Psoas muscle (tissue), 8 donors: ENCODE measurements at places on chromosomes 6 and 20.

DNA sequence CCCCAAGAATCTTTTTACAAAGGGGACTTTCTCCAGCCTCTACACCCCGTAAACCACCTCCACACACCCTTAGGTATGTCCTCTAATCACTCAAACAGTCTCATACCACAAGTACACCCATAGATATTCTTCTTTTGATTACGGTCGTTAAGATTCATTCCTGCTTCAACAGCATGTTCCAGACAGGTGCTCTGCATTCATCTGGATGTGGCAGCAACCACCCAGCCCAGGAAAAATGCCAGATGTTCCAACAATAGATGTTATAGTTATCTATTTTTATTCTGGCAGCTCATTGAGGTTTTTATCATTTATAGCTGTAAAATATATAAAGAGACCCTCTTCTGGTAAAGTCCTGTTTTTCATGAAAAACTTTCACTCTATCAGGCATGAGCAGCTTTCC lies 60.7 kb downstream of the SIM1 start:
- DNase-seq = no peak

GRCh38 chr6:140269591-140270165 lies 895.2 kb upstream of the CITED2 start:
- no peak for DNase-seq

DNA sequence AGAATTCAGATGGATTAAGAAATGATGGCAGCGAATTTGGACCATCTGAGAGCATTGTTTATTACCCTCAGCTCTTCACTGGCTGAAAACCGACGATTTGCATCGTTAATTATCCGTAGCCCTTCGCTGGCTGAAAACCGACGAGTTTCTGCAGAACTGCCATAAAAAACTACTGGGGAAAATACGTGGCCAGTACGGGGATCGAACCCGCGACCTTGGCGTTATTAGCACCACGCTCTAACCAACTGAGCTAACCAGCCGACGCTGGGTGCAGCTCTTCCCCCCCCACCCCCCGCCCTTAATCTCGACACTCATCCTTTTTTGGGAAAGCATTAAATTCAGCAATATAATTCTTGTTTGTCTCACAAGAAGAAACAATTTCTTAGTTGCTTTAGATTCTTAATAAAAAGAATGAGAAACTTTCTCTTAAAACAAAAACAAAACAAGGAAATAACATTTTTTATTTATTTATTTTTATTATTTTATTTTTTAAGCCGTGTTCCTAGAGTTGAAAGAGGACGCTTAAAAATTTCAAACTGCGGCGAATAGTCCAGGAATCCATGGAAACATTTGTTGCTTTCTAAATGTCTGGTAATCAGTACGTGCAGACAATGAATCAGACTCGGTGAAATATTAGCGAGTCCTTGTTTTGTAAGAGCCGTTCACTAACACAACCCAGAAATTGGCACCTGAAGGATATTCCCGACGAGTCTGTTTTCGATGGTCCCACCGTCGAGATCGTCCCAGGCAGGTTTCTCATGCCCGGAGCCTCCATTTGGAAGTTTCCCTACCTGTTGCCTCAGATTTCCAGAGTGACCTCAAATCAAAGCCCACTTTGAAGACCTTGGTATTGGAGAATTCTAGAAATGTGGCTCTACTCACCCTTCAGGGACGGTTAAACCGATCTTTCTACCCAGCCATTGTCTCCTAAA lies 27.8 kb downstream of the PRSS16 start:
- no peak for DNase-seq

- DNase-seq = peak; percentile 38
Observed at GRCh38 chr6:149934249-149935156, 7.3 kb upstream of the ULBP2 start.

DNA sequence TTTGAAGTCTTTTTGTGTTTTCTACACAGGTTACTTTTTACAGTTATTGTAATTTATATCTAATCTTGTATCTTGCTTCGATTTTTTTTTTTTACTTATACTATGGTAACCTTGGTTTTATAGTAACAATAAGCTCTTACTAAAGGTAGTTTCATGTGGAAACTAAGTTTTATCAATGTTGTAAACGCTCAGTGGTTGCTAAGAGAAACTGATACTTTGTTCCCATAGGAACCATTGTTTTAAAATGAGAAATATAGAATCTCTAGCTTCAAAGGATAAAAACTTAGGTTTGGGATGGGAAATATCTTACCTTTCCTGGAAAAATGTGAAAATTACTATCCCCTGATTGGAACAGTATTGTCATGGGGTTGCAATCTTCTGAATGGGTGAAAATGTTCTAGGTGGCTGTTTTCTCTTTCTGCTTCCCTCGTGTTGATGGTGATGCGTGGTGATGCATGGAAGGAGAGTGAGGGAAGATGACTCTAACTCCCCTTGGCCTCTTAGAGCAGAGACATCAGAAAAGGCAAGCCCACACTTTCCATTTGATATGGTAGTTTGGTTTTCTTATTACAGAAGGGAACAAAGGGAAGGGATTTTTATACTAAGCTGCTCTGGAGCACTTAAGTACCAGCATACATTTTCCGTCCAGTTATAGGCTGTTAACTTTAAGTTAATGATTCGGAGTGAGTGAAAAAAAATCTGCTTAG lies 23.5 kb upstream of the BACH2 start:
- no peak for DNase-seq

GRCh38 chr6:154806804-154807203 lies 73.6 kb downstream of the SCAF8 start:
- DNase-seq = no peak

GRCh38 chr20:24790746-24791283 lies 158.3 kb upstream of the CST7 start:
- no peak for DNase-seq

DNA sequence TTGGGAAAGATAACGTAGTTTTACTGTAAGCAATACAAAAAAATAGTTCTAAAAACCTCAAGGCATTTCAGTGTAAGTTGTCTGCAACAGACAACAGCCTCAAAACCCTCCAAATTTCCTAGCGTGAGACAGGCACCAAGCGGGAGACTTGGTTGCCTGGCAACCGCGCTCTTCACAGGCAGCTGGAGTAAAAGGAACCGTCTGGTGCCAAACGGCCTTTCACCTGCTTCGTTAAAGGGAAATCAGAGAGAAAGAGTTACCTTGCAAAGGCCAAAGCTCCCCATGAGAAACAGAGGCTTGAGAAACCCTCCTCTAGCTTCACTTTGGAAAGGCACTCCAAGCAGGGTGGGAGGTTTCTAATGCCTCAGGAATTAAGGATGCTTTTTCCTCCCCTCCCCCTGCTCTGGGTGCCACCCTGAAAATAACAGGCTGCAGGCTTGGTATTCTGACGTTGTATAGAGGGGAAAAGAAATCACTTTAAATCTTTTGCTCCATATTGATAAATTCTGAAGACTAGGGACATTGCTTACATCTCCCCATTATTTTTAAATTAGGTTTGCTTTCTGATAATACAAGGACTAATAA lies 129.7 kb upstream of the UFL1 start:
- no peak for DNase-seq

DNA sequence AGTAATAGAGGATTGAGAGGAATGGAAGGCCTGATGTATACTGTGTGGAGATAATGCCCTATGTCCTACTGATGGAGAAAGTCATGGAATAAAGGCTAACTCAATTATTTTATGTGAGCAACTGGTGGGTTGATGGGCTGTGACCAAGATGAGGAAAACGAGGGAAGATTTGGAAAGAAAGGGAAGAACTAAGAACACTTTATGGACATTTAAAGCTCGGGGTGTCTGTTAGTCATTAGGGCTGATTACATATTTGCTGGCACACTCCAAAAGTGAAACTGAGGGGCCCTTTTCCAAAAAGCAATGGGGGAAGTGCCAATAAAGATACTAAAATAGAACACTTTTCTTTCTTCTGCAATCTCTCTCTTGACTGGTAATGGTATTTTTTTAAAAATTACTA lies 439.5 kb downstream of the PLCB1 start:
- DNase-seq = no peak

DNA sequence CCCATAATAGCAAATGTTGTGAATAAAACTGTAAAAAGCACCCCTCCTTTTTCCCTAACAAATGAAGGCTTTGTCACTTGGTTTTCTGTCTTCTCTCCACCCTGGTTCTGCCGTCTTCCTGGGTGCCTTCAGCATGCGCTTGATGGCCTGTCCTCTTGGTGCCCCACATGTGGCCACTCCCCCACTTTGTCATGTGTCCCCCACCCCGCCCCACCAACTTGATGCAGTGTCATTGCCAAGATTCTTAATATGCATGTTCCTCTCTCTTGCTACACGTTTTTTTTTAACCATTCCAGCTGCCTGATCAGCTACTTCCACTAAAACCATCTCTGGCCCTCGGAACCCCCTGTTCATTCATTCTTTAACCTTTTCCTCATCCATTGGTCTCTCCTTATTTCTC lies 340.3 kb downstream of the QKI start:
- DNase-seq = peak; percentile 32

DNA sequence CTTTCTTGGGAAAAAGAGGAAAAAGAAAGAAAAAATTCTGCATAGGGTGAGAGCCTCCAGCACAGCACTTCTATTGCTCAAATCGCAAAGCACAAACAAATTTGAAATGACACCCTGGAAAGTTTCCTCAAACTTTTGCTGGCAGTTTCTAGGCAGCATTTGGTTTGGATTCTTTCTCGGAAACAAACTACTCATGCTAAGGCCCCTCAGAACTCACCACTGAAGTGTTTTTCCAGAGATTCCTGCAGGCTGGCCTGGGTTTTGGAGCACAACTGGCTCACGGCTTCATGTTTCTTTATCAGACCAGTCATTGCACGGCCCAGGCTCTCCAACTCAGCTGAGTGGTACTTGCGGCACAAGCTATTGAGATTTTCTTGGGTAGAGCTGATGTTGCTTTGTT lies 237.8 kb downstream of the SYNE1 start:
- no peak for DNase-seq

GRCh38 chr6:42404484-42404883 lies 47.2 kb downstream of the TRERF1 start:
- DNase-seq = no peak

- no peak for DNase-seq
Observed at GRCh38 chr6:37531026-37531425, 31.3 kb upstream of the CCDC167 start.

DNA sequence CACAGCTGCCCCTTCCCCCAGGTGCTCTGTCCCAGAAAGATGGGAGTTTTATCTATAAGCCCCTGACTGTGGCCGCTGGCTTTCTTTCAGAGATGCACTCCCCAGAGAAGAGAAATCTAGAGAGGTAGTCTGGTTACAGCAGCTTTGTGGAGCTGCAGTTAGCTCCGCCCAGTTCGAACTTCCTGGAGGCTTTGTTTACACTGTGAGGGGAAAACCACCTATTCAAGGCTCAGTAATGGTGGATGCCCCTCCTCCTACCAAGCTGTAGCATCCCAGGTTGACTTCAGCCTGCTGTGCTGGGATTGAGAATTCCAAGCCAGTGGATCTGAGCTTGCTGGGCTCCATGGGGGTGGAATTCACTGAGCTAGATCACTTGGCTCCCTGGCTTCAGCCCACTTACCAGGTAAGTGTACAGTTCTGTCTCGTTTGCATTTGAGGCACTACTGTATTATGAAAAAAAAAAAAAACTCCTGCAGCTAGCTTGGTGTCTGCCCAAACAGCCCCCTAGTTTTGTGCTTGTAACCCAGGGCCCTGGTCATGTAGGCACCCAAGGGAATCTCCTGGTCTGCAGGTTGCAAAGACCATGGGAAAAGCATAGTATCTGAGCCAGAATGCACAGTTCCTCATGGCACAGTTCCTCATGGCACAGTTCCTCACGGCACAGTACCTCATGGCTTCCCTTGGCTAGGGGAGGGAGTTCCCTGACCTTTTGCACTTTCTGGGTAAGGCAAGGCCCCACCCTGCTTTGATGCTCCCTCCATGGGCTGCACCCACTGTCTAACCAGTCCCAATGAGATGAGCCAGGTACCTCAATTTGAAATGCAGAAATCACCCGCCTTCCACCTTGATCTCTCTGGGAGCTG lies 275.0 kb downstream of the CENPW start:
- DNase-seq = no peak

DNA sequence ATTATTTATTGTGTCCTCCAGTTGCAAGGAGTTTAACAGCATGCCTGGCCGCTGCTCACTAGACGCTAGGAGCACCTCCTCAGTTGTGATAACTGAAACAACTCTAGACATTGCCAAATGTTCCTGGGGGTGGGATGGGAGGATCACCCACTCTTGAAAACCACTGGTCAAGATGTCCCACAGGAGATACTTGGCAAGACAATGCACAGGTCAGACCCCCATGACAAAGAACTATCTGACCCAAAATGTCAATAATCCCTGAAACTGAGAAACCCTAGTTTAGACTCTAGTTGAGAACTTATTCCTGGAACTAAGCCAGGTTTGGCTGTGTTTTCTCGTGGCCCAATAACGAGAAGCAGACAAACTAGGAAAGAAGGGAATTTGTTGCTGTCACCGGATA lies 9.5 kb upstream of the FKBPL start:
- DNase-seq = no peak

DNA sequence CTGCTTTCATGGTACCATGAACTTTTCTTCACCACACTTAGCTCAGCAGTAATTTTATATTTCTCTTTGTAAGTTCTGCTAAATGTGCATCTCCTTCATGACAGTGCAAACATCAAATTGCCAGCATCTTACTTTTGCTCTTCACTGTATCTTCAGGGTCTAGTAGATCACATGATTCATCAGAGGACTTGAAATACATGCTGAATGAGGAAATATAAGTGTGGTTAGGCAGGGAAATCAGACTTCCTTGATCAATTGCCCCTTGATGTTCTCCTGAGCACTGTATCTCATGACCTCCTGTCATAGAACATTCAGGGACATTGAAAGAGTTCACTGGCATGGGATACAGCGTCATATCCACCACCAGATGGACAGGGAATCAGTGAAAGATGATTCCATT lies 25.3 kb upstream of the POLR1H start:
- DNase-seq = no peak

- DNase-seq = no peak
Observed at GRCh38 chr20:58246346-58246745, 17.9 kb upstream of the ANKRD60 start.

GRCh38 chr6:158536891-158537798 lies 22.7 kb upstream of the TMEM181 start:
- no peak for DNase-seq

DNA sequence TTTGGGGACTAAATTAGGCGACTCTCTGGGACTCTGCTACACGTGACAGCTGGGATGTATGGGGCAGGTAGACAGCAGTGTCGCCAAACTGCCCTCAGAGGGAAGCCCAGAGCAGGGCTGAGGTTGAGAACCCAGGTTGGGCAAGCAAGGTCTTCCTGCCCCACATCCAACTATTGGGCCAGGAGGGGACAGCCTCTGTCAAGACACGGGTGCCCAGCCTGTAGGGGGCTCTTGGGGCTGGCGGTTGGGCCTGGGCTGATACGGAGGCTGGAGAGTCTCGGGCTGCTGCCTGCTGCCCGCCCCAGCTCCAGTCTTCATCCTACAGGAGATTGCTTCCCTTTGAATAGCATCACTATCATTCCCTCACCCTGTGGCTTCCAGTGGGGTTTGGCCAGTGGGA lies 33.3 kb downstream of the CPNE5 start:
- no peak for DNase-seq

- no peak for DNase-seq
Observed at GRCh38 chr6:6686176-6686575, 97.7 kb downstream of the LY86 start.
